Activated T-helper 9 cell treated with anti-CD3 and anti-CD28 coated beads, Interleukin-2, amount 50 U/mL, for 16 hours (primary cell): ENCODE measurements at places on chromosomes 5 and 9.

- DNase-seq: no peak
These were observed 359.3 kb downstream of the LRRC70 start for GRCh38 chr5:62937661-62938558.

- DNase-seq: no peak
These were observed 37.8 kb upstream of the NXNL2 start for GRCh38 chr9:88497224-88497623.

DNA sequence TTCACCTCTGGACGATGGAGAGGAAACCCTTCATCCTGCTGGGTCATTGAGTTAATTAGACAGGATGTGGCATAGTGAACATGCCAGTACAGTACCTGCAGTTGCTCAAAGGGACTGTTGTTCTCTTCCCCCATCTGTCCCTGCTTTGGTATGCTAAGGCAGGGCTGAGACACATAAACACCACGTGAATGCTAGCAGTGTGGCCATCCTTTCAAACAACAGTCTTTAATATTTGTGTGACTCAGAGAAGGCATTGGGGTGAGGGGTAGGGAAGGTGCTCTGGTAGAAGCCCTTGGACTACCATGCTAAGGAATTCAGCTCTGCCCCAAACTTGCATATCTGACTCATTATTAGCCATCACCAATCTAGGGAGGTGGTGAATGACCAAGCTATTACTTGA, 180.2 kb upstream of the ZNF618 start:
- DNase-seq: no peak

- DNase-seq: no peak
These were observed 2.5 kb downstream of the TLX3 start for GRCh38 chr5:171311322-171312077.

GRCh38 chr9:100466829-100467221, 6.1 kb upstream of the TMEFF1 start:
- no peak for DNase-seq

DNA sequence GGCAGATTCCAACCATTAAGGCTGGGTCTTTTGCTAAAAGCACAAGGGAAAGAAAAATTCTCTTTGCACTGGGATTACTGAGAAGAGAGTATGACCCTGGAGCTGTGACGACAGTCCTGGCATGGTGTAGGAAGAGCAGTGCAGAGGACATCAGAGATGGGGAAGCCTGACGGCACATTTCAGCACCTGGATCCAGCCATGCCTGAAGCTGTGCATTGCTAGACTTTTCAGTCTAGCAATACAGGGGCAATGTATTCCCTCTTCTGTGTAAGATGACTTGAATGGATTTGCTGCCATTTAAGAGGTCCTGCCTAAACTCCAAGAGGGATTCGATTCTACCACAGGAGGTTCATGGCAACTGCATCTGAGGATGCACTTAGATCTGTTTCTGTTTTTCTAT, 12.3 kb upstream of the MRNIP start:
- no peak for DNase-seq

GRCh38 chr5:109649318-109649717, 40.4 kb upstream of the MAN2A1 start:
- DNase-seq: no peak
